ENCODE measurements at places on chromosomes 7 and 10.

DNA sequence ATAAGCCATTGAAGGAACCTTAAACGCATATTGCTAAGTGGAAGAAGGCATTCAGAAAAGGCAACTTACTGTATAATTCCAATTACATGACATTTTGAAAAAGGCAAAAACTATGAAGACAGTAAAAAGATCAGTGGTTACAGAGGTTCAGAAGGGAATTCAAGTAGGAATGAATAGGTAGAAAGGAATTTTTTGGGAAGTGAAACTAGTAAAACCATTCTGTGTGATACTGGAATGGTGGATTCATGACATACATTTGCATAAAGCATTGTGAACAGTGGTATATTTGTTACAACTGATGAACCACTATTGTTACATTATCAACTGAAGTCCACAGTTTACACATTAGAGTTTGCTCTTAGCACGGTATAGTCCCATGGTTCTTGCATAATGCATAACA, 114.2 kb upstream of the GPR22 start:
- no peak for DNase-seq

DNA sequence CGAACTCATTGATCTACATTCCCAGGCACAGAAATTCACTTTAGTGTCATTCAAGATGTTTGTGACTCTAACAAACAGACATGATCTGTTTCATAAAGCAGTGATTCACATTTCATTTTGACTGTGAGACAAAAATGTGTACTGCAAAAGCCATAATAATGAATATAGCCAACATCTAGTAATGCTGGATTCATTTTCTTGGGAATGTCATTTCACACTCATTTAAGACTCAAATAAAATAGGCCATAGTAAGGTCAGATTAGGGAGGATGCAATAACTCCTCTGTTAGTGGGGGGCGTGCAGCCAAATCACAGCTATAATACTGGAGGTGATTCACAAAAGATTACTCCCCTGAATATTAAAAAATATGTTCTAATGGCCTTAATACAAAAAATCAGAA, 566.6 kb upstream of the ZWINT start:
- DNase-seq = no peak

- no peak for DNase-seq
Observed at GRCh38 chr10:1142596-1142995, 86.4 kb downstream of the WDR37 start.

- no peak for DNase-seq
Observed at GRCh38 chr10:73117976-73118743, 7.9 kb downstream of the NUDT13 start.

GRCh38 chr7:116259871-116260440, 49.6 kb downstream of the TES start:
- DNase-seq = no peak

GRCh38 chr10:110252151-110252550, 44.7 kb downstream of the MXI1 start:
- no peak for DNase-seq

DNA sequence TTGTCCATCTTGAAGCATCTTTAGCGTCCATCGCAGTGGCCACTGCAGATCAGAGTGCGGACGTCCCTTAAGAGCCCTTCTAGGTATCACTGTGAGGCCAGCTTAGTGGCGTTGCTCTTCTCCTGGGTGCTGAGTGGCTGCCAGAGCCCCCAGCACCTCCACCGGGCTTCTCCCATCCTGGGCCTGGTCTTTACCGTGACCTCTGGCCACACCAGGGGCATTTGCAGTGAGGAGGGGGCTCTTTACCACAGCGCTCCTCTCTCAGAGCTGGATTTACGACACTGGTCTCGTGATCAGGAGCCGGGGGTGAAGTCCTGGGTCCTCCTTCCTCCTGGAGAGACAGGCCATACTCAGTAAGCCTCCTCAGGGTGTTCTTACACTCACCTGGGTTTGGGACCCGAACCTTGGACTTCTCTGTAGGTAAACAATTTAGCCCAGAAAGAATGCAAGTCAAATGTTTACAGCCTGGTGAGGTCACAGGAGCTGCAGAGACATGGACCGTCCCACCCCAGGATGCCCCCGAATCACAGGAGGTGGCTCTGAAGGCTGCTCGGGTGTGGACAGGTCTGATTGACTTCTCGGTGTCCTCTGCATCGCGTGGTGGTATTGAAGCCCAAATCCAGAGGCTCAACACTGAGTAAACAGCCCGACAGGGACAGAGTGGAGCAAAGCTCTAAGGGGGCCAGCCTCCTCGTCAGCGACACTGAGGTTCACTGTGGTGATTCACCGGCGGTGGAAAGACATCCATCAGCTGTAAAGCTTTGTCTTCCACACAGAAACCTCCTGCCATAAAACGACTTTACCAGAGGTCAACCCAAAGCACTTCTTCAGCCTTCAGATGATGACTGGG, 33.0 kb downstream of the JAKMIP3 start:
- DNase-seq = no peak

- DNase-seq = no peak
Observed at GRCh38 chr7:155322530-155322929, 24.9 kb downstream of the INSIG1 start.

DNA sequence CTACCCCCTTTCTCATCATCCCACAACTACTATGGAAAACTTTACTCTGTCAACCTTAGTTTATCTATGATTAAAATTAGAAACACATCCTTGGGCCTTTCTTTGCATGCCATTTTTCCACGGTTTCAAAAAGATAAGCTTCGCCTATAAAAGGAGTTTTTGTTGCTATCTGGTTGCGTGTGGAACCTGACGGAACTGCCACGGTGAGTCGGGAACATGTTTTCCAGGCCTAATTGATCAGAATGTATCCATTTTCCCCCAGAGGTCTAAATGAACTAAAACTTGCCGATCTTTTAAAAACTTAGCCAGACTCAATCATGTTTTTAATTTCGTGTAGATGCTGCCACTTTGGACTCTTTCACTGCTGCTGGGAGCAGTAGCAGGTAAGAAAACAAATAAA, at the start of gene PNLIP:
TSS of gene PNLIP (plus strand) at position 176 of the 400 bp plus-strand sequence. CDS start at position 338, 162 bp downstream.
- no peak for DNase-seq

Data from NCI-H2107 (cell line).